Endothelial cell (in vitro differentiated cells): ENCODE measurements at places on chromosomes 5 and 9. TPM values are rescaled to one million over a fixed set of nuclear protein-coding genes. Genes with fewer than 3 reads are reported as not detected.

The SOX30 gene
- 0.15 TPM for total RNA-seq

The IQGAP2 gene
- 43.4 TPM for total RNA-seq

The PCDHA3 gene
- total RNA-seq: 2.6 TPM

The CTSL gene
- total RNA-seq: 90.6 TPM

The TMOD1 gene
- 0.41 TPM for total RNA-seq

The ELAVL2 gene
- 10.3 TPM for total RNA-seq

The ANKRD18B gene
- total RNA-seq: 0.41 TPM

The ZNF618 gene
- 35.0 TPM for total RNA-seq

The ZBTB6 gene
- total RNA-seq: 7.4 TPM

The PITX1 gene
- 0.87 TPM for total RNA-seq

The ANKRD31 gene
- 0.05 TPM for total RNA-seq

The CLIC3 gene
- total RNA-seq: not detected
